ENCODE measurements at places on chromosomes 1 and 21.

DNA sequence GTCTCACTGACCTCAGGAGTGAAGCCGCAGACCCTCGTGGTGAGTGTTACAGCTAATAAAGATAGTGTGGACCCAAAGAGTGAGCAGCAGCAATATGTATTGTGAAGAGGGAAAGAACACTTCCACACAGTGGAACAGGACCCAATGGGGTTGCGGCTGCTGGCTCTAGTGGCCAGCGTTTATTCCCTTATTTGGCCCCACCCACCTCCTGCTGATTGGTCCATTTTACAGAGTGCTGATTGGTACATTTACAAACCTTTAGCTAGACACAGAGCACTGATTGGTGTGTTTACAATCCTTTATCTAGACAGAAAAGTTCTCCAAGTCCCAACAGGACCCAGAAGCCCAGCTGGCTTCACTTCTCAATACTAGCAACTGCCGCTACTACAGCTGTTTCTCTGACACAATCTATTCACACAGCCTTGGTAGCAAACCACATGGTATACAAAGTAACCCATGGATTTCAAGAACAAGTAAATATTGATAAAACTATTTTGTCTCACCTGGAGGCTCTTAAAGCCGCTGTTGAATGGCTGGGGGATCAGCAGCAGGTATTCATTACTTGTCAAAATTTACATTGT lies 25.3 kb upstream of the ITLN1 start:
- DNase-seq: no peak

DNA sequence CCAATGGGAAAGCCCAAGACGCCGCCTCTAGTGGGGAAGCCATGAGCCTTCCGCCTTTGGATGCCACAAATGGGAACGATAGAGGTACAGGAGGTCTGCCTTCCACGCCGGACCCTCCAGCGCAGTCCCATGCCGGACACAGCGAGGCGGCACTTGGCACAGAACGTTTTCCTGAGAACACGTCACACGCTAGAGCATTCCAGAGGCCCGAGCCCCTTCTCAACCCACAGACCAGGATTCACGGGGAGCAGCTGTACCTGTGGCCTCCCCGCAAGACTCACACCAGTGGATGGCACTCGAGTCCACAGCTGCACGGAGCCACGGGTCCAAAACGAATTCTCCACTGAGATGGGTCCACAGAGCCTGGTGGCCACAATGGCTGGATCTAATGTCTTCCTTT lies 31.5 kb upstream of the RIPK4 start:
- DNase-seq: no peak

DNA sequence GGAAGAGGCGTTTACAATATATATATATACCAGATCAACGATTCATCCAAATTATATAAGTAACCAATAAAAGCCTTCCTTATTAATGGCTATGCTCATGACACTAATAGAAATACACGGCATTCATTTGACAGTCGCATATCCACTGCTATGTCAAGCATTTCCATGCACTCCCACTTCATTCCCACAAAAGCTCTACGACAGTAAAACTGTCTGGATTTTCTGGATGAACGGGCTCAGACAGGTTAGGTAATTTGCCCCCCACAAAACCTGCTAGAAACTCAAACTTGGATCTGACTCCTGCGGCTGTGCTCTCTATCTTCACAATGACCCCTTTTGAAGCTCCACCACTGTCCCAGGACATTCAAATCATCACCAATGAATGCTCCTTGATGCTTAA lies 11.4 kb downstream of the DNAJC11 start:
- no peak for DNase-seq

- no peak for DNase-seq
These were observed 90.5 kb downstream of the EDEM3 start for GRCh38 chr1:184664042-184664660.

GRCh38 chr1:169507413-169507812 lies 21.7 kb upstream of the SLC19A2 start:
- no peak for DNase-seq

DNA sequence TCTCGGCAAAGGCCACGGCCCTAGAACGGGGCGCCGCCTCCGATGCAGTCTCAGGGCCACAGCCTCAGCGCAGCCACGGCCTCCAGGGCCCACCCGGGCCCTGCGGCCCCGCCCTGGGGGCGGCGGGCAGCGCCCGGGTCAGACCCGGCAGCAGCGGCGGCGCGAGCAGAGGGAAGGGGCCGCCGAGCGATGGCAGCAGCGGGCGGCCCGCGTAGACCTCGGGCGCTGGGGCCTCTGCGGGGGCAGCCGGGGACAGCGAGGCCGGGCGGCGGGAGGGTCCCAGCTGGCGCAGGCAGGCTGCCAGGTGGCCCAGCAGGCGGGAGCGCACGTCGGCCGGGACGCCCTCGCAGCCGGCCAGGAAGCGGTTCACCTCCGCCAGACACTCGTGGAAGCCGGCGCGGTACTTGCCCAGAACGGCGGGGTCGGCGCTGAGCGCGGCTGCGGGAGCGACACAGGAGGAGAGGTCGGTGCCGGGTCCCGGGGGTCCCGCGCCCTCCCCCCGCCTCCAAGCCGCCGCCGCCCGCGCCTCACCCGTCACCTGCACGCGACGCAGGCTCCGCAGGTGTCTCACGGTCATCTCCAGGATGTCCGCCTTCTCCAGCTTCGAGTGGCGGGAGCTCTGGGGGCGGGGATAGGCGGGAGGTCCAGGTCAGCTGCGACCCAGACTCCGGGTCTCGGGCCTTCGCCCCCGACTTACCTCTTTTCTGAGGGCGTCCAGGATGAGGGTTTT lies 737 bp downstream of the HES4 start:
- DNase-seq: no peak

DNA sequence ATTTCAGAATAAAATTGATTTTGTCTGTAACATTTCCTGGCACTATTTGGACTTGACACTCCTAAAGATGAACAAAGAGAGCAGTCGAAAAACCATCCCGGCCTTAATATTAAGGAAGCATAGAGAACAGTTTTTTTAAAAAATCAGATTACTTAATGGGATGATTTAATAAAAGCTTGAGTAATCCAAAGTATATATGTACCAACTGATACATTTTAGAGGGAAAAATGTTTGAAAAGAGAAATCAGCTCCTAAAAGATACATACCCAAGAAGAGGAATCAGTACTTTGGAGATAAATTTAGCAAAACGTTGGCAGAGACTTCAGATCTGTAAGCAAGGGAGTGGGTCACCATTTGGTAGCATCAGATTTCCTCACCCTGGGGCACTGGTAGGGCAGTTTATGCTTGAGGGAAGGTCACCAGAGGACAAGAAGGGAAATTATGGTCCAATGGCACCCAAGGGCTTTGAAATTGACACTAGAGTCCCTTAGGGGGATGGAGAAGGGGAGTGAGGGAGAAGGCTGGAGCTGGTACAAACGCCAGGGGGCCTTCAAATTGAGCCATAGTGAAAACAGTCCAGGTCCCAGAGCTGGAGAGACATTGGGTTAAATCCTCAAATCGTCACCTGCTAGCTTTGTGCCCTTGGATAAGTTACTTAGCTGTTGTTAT lies 5.9 kb downstream of the SLAMF7 start:
- no peak for DNase-seq

GRCh38 chr21:44527983-44528633 lies 11.9 kb downstream of the KRTAP10-1 start:
- DNase-seq: no peak

DNA sequence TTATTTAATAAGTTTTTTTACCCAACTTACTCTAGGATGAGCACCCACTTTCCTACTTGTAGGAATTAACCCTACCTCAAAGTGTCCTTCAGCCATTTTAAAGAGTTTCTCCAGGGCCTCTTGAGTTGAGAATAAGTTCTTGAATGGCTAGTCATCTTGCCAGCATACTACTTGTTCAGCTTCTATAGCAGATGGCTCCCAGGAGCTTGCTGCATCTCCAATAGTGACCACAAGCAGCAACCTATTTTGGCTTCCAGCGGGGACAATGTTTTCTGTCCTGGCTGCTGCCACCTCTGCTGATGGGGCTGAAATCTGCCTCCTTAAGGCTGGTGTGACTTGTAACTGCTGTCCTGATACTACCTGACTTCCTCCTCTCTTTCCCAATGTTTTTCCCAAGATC lies 20.8 kb upstream of the PIK3R3 start:
- DNase-seq: no peak

GRCh38 chr1:15248216-15248615 lies 1.2 kb downstream of the FHAD1 start:
- no peak for DNase-seq

DNA sequence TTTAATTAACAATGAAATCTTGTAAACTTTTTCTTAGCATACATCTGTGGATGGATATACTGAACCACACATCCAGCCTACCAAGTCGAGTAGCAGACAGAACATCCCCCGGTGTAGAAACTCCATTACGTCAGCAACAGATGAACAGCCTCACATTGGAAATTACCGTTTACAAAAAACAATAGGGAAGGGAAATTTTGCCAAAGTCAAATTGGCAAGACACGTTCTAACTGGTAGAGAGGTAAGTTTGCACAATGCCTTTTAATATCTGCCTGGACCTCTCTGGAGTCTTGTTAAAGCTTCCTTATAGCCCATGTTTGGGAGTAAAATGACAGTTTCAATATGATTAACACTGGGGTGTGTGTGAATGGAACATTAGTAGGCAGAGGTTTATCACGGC lies 51.4 kb downstream of the MARK1 start:
- no peak for DNase-seq

DNA sequence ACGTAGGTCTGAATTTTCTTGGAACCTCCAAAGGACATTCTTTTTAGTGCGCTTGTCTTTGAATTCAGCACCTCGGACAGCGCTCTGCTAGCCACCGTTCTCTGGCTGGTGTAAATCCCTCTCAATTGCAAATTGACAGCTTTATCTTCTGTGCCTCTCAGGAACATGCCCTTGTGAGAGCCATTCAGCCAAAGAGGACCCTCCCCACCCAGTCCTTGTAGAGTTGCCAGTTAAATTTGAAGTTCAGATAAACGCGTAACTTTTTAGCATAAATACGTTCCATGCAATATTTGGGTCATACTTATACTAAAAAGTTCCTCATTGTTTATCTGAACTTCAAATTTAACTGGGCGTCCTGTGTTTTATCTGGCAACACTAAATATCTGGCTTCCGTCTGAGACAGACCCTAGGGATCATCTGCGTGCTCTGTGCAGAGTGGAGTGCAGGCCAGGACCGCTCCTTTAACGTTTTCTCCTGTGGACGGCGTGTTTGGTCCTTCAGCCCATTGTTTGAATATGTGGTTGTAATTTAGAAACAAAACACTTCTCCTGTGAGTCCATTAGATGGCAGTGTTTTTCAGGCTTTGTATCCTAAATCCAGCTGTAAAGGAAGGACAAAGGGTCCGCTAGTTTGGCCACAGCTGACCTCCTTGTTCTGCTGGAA lies 7.0 kb downstream of the KCNAB2 start:
- DNase-seq: no peak

DNA sequence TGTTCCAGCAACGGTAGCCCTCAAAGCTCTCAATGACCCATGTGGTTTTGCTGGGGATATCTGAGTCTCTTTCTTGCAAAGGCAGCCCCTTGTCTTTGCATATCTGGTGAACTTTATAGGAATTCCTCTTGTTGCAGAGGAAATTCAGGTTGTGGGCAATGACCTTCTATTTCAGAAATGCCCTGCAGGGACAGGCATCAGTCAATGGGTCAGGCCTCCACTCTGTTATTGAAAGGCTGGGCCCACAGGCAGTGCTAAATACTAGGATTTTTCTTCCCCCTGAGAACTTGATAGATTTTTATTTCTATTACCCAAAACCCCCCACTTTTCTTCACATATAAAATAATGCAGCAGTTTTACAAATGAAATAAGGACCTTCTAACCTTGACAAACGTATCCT lies 131.1 kb downstream of the TNR start:
- no peak for DNase-seq

- DNase-seq: no peak
These were observed 34.9 kb downstream of the UBASH3A start for GRCh38 chr21:42438316-42439205.

- DNase-seq: no peak
These were observed 11.0 kb downstream of the YIPF1 start for GRCh38 chr1:53878492-53879105.

- no peak for DNase-seq
These were observed 883 bp downstream of the SLC66A1 start for GRCh38 chr1:19312782-19313635.
